ENCODE measurements at places on chromosomes 3 and 15.
A peak's percentile ranks its signal among the peaks of the same experiment; 100 is the strongest.

DNA sequence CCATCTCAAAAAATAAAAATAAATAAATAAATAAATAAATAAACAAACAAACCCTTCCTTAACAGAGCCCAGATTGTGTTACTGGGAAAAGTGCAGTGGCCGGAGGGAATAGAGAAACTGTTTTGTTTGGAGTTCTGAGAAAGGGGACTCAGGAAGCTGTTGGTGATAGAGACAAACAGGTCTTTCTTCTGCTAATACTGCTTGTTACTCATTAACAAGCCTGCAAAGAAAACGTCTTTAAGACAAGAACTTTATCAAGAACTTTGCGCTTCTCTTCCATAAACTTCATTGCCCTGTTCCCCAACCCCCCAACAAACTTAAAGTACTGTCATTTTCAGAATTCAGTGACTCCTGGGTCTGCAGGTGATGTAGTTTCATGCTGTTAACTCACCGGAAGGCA lies 68.8 kb upstream of the GSK3B start:
- no peak for DNase-seq

GRCh38 chr3:138588445-138588844 lies 5.6 kb downstream of the CEP70 start:
- no peak for DNase-seq

- DNase-seq = peak; percentile 51
Observed at GRCh38 chr3:16101295-16102186, 72.9 kb upstream of the GALNT15 start.

- no peak for DNase-seq
Observed at GRCh38 chr15:93307513-93307912, 218.5 kb upstream of the RGMA start.

GRCh38 chr15:78923480-78924360 lies 21.1 kb downstream of the CTSH start:
- DNase-seq = no peak

- no peak for DNase-seq
Observed at GRCh38 chr3:8618950-8619349, 25.6 kb downstream of the SSUH2 start.

- DNase-seq = no peak
Observed at GRCh38 chr3:182508919-182509711, 284.2 kb upstream of the ATP11B start.

DNA sequence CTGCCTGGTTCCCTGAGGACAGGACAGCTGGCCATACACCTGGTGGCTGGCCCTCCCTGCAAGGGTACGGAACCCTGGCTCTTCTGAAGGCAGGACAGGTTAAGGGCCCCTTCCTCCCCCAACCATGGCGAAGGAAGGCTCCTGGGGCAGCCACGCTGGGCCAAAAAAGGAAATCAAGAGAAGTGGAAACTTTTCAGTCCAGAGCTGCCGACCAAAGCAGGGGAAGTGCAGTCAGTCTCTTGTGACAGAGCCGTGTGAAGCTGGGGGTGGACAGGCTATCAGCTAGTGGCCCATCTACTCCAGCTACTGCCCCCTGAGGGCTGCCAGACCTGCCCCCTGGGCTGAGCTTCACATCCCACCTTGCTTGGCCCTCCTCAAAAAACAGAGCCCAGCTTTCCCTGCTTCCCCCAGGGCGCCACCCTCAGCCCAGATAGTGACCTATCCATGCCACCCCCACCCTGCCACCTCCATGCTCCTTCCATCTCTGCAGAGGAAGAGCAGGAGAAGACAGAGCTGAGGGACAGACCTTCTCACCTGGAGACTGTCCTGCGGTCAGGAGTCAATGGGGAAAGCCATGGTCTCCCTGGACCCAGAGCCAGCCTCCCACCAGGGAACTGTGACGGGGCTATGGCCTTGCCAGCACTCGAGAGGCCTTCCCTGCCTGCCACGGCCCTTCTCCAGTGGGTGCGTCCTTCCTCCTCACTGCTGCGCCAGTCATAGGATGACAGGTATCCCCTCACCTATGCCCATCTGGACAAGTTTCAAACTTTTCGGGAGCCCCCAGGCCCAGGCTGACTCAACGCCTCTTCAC lies 4.6 kb downstream of the SEMA7A start:
- DNase-seq = no peak

DNA sequence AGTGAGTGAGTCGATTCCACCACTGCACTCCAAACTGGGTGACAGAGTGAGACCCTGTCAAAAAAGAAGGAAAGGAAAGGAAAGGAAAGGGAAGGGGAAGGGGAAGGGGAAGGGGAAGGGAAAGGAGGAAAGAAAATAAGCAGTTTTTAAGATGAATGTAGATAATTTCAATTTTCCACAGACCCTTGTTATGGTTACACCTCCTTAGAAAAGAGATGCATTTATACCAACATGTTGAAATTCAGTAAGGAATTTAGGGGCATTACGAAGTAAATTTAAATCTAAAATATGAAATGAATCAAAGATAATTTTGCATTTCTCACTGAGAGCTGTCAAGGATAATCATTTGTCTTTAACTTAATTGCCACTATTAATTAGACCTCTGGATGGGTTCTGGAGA lies 146.5 kb upstream of the TMC3 start:
- no peak for DNase-seq

GRCh38 chr3:9110802-9111201 lies 138.6 kb downstream of the SRGAP3 start:
- DNase-seq = no peak

GRCh38 chr15:36468746-36469145 lies 110.7 kb upstream of the CDIN1 start:
- peak; percentile 78 for DNase-seq

DNA sequence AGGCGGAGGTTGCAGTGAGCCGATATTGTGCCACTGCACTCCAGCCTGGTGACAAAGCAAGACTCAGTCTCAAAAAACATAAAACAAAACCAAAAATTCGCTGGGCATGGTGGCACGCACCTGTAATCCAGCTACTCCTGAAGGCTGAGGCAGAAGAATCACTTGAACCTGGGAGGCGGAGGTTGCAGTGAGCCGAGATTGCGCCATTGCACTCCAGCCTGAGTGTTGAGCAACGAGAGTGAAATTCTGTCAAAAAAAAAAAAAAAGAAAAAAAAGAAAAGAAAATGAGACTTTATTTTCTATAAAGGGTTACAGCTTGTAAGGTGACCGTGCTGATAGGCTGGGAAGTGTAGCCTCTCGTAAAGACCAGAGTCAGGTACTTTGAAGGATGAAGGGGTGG lies 6.0 kb upstream of the HACD3 start:
- DNase-seq = no peak

- no peak for DNase-seq
Observed at GRCh38 chr3:187769771-187770170, 24.5 kb upstream of the BCL6 start.

GRCh38 chr3:171255236-171255806 lies 204.9 kb downstream of the TNIK start:
- DNase-seq = no peak

DNA sequence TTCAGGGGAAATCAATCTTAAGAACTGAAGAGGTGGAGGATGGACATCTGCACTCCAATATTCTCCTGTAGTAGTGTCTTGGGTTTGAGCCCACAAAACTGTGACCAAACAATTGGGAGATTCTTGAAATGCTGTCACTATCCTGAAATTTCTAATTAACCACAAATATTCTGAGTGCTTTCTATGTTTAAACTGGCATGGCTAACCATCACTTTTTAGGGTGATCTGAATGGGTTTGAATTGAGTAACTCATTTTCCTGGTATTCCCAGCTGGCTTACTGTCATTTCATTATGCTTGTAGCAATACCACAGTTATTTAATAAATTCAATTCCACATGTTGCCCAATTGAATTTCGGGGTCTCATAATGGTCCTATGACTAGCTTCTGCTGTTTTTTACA lies 216.9 kb upstream of the DCBLD2 start:
- peak; percentile 53 for DNase-seq

DNA sequence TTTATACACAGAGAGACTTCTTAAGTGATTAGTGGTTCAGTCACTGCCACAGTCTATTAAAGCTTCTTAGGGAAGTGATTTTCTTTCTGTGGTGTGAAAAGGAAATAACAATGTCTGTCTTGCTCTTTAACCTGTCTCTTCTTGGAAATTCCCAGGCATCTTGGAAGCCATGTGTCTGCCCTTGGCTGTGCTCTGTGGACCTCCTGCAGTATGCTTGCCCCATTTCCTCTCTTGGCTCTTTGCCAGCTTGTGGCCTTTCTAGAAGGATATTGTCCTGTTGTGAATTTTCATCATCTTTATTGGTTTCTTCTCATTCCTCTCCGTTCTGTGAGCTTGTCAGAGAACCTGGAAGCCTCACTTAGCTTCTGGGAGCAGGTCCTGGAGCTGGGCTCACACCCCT lies 338.4 kb upstream of the C2CD4B start:
- DNase-seq = peak; percentile 9

DNA sequence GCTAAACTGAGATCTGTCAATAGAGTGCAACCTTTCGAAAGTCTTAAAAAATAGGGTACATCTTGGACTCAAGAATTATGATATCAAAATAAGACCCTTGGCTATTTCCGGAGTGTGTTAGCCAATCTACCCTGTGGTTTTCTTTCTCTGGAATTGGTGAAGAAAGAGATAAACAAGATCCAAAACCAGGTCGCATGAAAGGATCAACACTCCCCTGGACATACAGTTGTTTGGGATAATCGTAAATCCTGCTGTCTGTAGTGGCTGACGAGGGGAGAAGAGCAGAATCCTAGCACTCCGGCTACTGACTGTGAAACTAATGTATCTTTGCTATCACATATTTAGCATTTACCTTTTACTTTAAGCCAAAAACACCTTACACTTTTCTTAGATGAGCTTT lies 30.9 kb downstream of the FNDC3B start:
- DNase-seq = no peak

DNA sequence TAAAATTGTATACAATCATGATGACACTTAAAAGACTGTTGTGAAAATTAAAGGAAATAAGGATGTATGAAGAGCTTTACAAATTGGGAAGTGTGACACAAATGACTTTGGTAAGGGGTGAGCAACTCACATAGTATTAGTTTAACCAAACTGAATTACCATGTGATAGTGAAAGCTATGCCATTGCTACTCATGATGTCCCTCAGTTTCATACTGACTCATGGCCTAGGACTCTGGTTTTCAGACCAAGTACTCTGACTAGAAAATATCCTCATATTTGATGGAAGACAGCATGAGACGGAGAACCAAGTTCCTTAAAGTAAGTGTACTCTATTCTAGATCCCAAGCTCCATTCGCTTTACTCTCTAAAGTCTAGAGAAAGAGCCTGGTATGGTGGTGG lies 203.2 kb upstream of the ICE2 start:
- DNase-seq = peak; percentile 54

DNA sequence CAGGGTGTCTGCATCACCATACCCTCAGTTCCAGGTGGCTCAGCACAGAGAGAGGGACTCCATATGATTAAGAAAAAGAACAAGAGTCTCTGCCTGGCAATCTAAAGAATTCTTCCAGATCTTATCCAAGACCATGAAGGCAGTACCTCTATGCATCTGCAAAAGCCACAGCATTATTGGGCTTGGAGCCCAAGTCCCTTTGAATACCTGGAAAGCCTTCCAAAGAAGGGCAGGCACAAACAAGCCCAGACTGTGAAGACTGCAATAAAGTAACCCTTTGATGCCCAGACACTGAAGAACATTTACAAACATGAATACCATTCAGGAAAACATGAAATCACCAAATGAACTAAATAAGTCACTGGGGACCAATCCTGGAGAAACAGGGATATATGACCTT lies 60.9 kb upstream of the DIPK2A start:
- no peak for DNase-seq

- no peak for DNase-seq
Observed at GRCh38 chr3:35500641-35501350, 138.5 kb upstream of the ARPP21 start.

- DNase-seq = no peak
Observed at GRCh38 chr3:11521167-11521566, 122.5 kb downstream of the VGLL4 start.

GRCh38 chr3:171606151-171606751 lies 146.0 kb upstream of the TNIK start:
- no peak for DNase-seq

DNA sequence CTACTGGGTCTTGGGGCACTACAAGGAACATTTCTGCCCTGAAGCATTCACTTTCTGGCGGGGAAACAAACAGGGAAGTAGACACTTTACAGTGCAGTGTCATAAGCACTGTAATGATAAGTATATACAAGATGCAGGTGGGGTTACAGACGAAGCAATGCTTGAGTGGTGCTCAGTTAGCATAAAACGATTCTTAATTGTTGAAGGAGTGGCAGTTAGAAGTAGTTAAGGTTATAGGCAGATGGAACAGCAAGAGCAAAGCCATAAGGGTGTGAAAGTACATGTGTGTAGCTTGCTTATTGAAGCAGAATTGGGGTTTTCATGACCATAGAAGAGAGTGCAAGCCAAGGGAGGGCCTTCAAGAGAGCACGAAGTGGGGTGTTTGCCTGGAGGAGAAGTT lies 46.2 kb downstream of the SLC25A26 start:
- DNase-seq = no peak

- DNase-seq = no peak
Observed at GRCh38 chr3:117184574-117184973, 475.0 kb downstream of the TUSC7 start.

GRCh38 chr3:76432396-76432795 lies 607.5 kb upstream of the ROBO2 start:
- peak; percentile 74 for DNase-seq

DNA sequence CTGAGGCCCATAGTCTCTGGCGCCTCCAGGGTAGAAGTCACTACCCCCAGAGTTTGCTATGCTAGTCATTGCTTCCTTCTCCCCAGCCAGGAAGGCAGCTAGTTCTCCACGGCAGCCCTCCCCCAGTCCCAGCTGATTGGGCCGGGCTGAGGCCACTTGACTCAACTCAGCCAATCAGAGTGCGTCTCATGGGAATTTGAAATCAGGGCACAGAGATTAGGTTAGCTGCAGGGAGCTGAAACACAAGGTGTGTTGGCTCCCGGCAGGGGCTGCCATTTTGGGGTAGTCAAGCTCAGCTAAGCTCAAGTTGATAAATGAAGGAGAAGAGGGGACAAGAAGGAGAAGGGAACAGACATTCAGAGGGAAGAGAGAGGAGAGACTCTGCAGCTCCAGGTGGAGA lies 32.8 kb downstream of the LINGO1 start:
- peak; percentile 64 for DNase-seq

GRCh38 chr3:172846103-172846561 lies 95.6 kb downstream of the ECT2 start:
- DNase-seq = no peak

GRCh38 chr15:81098861-81099651 lies 35.0 kb upstream of the CFAP161 start:
- no peak for DNase-seq

DNA sequence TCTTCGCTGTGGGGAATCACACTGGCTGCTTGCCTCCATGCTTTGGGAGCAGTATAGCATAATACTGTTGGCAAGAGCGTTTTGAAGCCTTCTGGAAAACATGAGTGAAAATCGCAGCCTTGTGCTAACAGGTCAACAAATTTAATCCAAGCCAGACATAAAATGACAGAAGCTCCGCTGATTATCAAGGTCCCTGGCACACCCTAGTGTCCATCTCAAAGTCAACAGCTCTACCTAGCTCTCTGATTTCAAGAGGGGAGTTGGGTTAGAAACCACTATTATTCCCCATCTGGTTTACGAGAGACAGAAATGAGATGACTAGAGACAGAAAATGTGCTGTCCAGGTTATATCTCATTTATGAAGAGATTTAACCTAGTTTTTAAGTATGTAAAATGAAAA lies 73.6 kb upstream of the MDFIC2 start:
- no peak for DNase-seq

All from HCEC 1CT (cell line).